ENCODE measurements at places on chromosomes 5 and 9.

GRCh38 chr9:74573640-74574191, 76.6 kb downstream of the RORB start:
- DNase-seq = no peak

DNA sequence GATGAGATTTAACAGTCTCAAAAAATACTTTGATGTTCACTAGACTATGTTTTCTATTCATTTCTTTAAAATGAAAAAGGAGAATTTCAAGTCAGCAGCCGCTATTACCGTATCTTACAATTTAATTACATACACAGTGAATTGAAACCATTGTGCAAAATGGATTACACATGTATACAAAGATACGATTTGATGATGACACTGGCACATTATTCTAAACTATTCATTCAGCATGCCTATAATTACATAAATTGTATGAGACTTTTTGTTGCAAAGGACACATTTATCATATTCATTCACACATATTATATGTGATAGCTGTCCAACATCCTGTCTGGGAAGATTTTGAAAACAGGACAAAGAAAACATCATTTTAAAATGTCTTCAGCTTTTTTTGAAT, 118.3 kb upstream of the VCAN start:
- DNase-seq = no peak

GRCh38 chr5:150055326-150056074, 30.9 kb downstream of the CSF1R start:
- DNase-seq = no peak

- no peak for DNase-seq
These were observed 30.6 kb upstream of the ADAMTS2 start for GRCh38 chr5:179375831-179376365.

DNA sequence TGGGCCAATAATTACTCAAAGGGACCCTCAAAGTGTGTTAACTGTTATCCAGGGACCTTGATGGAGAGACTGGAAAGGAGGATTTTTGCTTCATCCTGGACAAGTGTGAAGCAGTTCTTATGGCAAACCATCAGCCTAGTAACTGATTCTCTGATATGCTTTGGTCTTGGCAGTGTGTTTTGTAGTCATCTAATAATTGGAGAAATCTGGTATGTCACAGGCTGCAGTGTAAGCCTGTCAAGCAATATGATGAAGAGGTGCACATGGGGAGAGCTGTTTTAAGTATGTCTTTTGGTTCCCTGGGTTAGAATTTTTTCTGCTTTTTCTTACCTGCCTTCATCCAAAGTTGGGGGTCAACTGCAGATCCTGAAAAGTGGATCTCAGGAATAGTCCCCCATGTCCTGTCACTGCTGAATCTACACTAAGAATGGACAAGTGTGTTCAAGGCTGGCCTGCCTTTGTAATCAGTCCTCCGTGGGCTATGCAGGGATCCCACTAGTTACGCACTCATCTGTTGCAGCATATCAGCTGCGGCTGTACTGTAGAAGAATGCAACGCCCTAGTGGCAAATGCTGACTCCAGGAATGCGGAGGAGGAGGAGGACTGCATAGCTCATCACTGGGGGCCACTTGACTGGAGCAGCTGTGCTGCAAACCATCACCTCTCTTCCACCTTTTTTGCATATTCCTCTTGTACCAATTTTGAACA, 1.9 kb downstream of the SPTAN1 start:
- no peak for DNase-seq

- DNase-seq = no peak
These were observed 478 bp downstream of the RAB14 start for GRCh38 chr9:121201045-121201737.

DNA sequence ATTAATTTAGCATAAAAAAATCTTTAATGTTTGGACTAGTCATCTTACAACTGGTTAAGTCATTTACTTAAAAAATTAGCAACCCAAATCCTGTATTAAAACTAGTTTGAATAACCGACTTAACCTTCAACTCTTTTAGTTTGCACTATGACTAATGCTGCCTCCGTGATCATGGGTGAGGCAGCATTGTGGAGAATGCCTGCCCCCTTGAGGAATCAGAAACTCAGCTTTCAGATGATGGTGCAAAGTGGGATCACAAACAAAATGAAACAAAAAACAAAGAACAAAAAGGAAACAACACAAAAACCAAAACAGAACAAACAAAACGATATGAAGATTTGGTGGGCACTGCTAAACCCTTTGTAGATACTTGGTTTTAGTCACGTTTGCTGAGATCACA, 127.0 kb upstream of the PALM2AKAP2 start:
- DNase-seq = no peak

DNA sequence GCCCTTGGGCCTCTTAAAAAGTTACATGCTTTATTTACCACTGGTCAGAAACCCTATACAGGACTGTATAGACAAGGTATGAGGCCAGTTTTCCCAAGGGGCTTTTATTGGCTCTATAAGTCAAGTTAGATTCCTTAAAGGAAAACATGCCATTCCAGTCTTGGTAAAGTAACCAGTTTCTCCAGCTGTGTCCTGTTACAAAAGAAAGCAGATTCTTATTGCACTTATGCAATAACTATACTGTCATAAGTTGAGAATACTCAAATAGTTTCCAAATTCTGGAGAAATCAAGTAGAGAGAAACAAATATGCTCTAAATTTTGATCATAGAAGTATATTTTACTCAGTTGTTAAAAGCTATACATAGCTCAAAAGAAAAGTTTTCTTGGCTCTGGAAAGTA, 47.2 kb downstream of the PTGS1 start:
- DNase-seq = no peak

DNA sequence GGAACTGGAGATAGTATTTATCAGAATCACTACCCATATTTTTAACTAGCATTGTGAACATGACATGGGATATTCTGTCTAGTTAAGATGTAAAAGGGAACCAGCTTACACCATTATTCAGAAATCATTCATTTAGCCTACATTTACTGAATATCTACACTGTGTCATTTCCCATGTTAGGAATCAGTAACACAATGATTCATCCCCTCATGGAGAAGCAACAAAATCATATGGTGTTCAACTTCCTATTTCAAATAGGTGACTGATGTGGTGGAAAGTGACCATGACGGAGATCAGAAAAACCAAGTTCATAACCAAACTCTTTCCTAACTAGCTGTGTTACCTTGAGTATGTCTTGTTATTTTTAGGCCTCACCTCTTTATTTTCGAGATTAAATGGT, 550.0 kb upstream of the TUSC1 start:
- DNase-seq = no peak

GRCh38 chr5:178058321-178059012, 54.9 kb upstream of the N4BP3 start:
- DNase-seq = no peak

- DNase-seq = no peak
These were observed 174.6 kb downstream of the CD180 start for GRCh38 chr5:67021962-67022361.

DNA sequence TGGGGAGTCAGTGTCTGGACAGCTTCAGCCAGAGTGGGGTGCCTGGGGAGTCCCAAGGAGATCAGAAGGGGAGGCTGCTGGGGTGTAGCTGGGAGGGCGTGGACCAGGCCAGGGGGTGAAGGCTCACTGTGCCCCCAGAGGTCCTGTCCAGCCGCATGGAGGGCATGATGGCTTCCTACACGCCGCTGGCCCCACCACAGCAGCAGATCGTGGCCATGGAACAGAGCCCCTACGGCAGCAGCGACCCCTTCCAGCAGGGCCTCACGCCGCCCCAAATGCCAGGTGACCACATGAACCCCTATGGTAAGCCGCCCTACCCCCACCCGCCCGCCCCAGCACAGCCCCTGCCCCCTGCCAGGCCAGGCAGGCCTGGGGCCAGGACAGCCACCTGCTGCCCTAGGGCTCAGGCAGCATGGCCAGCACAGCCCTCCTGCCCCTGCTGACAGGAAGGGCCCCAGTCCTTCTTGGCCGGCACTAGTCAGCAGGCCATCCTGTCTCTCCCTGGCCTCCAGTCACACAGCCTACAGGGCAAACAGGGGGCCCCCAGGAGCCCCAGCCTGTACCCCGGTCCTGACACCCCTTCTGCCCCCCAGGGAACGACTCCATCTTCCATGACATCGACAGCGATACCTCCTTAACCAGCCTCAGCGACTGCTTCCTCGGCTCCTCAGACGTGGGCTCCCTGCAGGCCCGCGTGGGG, 82.1 kb downstream of the LMX1B start:
- no peak for DNase-seq

GRCh38 chr9:8734760-8735159, 935.2 kb upstream of the DMAC1 start:
- DNase-seq = no peak

DNA sequence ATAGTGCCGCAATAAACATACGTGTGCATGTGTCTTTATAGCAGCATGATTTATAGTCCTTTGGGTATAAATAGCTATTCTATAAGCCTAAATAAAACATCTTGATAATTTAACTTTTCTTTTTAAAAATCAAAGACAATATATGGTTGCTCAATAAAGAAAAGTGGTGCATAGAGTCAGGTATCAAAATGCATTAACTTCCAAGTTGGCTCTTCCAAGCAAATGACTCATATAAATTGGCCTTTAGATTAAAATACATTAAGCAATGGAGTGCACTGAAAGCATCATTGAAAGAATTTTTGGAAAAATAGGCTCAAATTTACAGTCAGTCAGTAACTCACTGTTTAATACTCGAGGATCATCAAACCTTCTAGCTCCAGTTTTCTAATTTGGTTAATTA, 106.6 kb downstream of the PLCXD3 start:
- DNase-seq = no peak

DNA sequence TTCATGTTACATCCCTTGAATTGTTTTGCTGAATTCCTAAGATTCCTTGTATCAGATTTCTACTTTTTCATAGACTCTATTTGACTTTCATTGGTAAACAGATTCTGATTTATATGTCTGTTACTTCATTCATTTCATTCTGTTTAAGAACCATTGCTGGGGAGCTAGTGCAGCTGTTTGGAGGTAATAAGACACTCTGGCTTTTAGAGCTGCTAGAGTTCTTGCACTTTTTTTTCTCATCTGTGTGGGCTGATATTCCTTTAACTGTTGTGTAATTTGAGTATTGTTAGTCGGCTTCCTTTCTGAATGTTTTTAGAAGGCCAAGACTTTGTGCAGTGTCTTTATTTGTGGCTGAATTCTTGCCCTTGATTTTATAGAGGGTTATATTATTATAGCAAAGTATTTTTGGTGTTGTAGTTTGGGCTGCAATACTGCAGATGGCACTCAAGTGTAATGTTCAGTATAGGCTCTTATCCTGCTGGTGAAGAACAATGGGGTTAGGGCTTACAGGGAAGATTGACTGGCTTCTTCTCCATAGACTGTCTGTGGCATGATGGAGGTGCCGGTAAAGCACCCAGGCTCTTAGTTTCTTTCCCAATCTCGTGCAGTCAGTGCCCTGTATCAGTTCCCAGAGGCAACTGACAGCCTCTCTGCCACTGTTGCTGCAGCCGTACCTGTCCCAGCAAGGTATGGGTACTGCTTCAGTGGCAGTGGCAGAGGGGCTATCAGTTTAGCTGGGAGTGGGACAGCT, 162.2 kb downstream of the OXCT1 start:
- DNase-seq = no peak

- DNase-seq = no peak
These were observed 9.2 kb upstream of the OTULINL start for GRCh38 chr5:14572385-14572784.

DNA sequence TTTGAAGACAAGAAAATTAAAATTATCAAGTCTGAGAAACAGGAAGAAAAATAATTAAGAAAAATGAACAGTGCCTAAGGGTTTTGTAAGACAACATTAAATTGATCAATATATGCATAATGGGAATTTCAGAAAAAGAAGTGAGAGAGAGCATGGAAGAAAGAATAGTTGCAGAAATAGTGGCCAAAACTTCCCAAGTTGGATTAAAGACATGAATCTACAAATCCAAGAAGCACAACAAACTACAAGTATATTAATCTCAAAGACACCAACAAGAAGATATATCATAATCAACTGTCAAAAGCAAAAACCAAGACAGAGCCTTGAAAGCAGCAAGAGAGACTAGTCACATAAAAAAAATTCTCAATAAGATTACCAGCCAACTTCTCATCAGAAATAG, 488.0 kb downstream of the RASEF start:
- no peak for DNase-seq

GRCh38 chr5:76408104-76408654, 5.1 kb downstream of the IQGAP2 start:
- DNase-seq = no peak

- no peak for DNase-seq
These were observed 1692.7 kb downstream of the EFNA5 start for GRCh38 chr5:105978011-105978410.

DNA sequence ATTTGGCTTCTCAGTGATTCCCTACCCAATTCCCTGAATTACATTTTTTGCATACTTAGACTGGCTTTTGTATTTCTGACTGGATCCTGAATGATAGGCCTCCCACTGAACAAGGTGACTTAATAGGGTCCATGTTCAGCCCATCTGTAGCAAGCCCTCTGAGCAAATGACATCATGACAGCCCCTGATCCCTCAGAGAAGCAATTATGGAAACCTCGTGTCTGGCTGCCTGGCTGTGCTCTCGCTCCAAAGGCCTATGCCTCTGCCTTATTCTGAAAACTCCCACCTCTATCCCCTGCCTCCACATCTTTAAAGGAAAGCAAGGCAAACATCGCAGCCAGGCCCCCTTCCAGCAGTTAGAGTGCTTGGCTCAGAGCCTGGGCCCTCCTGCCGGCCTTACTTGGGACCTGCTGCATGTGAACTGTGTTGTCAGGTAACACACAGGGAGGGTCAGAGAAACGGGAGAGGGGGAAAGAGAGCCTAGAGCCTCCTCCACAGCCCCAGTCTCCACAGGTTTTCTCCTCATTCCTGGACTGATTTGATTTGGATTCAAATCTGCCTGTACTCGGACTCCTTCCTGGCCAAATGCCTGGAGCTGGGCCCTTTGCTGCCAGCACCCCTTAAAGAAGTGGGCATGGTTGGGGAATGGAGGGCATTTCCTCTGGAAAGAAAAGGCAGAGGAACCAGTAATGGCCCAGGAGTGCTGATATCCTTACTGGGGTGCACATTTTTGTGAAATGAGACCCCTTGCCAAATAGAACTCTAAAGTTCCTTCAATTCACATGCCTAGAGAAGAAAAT, 3.8 kb downstream of the DCANP1 start:
- no peak for DNase-seq

DNA sequence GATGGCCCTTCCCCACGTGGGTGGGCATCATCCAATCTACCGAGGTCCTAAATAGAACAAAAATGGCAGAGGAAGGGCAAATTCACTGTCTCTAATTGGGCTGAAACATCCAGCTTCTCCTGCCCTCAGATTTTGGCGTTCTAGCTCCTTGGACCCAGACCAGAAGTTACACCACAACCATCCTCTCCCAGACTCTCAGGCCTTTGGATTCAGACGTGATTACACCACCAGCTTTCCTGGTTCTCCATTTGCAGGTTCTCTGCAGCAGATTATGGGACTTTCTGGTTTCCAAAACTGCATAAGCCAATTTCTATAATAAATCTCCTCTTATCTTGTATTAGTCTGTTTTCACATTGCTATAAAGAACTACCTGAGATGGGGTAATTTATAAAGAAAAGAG, 73.6 kb upstream of the STARD4 start:
- no peak for DNase-seq

GRCh38 chr5:68522863-68523262, 307.3 kb downstream of the PIK3R1 start:
- DNase-seq = no peak

GRCh38 chr9:134299883-134300282, 26.4 kb upstream of the RXRA start:
- DNase-seq = no peak
